ENCODE measurements at places on chromosomes 12 and 14.

- DNase-seq: no peak
Observed at GRCh38 chr12:47393403-47393790, 312.4 kb downstream of the RPAP3 start.

DNA sequence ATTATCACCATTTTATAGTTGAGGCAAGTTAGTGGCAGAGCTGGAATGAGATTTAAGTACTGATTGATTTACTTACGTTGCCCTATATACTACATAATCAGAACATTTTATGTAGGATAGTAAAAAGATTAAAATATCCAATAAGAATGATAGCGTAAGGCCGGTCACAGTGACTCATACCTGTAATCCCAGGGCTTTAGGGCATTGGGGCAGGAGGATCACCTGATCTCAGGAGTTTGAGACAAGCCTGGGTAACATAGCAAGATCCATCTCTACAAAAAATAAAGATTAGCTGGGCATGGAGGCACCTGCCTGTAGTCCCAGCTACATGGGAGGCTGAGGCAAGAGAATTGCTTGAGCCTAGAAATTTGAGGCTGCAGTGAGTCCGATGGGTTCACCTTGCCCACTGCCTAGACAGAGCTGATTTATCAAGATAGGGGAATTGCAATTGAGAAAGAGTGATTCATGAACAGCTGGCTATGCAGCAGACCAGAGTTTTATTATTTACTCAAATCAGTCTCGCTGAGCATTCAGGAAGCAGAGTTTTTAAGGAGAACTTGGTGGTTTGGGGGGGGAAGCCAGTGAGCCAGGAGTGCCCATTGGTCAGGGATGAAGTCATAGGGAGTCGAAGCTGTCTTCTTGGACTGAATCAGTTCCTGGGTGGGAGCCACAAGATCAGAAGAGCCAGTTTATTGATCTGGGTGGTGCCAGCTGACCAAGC is 24.7 kb upstream of the SGPP1 start:
- no peak for DNase-seq

DNA sequence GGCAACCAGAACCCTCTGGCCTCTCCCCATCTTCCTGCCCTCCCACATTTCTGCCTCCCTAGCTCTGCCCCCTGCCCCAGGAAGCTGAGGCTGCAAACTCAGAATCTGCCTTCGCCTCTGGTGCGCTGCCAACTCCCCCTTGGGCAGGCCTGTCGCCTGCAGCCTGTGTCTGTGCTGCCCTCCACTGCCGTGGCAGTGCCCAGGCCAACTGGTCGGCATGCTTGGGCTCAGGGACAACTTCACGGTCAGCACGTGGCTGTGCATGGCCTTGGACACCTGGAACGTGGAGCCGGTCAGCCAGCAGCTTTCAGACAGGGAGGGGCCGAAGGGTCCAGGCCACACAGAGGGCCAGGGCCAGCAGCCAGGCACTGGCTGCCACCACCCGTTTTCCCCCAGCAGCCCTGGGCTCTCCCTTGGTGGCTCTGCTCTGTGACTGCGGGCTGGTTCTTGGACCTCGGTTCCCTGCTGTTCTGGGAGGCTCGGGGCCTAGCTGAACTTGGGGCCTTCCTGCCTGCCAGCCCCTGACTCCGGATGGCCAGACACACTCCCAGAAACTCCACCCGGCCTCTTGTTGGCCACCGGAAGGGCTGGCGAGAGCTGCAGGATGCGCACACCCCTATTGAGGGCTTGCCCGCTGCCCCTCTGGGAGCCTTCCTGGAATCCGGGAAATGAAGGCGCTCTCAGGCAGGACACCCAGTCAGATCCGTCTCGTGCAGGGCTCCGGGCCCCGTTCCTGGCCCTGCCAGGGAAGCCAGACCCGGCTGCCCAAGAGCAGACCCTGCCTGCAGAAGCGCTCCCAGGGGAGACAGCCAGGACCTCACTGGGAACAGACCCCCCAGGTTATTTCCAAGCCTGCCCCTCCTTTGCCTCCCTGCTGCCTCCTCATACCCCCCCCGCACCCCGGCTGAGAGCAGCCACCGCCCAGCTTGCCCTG is 34.2 kb upstream of the PPP1R13B start:
- DNase-seq: no peak

- DNase-seq: no peak
Observed at GRCh38 chr12:111347891-111348644, 20.8 kb downstream of the PHETA1 start.

- DNase-seq: no peak
Observed at GRCh38 chr14:21106498-21107282, 5.8 kb downstream of the TMEM253 start.

DNA sequence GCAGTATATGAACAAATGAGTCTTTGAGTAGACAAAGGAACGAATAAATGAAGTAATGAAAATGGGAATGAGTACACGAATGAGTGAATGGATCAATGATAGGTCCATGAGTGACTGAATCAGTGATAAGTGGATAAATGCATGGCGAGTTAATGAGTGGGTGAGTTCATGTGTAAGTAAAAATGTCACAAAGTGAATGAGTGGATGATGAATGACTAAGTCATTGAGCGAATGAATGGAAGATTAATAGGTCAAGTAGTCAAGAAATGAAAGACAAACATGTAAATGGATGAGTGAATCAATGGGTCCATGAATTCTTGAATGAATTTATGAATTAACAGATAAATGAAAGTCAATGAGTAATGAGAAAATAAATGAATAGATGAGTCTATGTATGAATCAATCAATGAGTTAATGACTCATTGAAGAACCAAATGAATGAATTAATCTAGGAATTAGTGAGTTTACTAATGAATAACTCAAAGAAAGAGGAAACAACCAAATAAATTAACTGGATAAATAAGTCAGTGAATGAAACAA is 97.3 kb upstream of the RTL1 start:
- no peak for DNase-seq

DNA sequence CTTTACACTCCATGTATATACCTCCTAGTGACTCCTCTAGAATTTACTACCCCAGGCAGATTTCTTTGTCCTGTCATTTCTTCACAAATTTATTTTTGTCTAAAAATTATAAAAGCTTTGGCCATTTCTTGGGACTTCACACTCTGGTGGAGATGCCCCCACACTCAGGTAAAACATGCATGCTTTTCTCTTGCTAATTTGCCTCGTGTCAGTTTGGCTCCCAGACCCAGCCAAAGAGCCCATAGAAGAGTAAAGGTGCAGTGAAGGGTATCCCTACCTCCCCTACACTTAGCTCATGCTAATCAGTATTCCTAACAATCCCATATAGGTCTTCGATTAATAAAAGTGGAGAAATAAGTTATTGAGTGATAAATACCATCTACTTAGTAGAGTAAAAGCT is 256.5 kb upstream of the KRR1 start:
- no peak for DNase-seq

GRCh38 chr12:59151243-59151642 is 230.9 kb upstream of the LRIG3 start:
- DNase-seq: no peak

DNA sequence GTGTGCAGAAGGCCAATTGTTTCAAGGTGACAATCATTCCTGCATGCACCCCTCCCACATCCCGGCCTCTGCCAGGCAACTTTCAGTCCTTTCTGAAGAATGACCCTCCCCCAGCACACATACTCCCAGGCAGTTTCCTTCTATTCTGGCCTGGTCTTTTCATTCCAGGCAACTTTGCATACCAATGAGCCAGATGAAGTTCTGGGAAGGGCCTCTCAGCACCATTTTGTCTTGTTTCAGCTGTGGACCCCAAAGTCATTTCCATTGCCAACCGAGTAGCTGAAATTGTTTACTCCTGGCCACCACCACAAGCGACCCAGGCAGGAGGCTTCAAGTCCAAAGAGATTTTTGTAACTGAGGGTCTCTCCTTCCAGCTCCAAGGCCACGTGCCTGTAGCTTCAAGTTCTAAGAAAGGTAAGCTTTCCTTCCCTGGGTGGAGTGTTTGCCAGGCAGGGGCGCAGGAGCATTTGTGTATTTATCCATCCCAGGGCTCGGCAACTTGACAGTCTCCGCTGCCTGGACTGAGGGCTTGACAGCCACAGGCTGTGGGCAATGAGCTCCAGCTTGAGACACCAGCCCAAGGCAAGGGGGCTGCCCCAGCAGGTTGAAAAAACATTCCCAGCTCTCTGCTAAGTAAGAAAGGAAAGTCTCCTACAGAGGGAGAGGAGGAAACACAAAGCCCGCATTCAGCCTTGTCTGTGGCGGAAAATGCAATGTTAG is 16.4 kb downstream of the BCL2L14 start:
- DNase-seq: no peak

DNA sequence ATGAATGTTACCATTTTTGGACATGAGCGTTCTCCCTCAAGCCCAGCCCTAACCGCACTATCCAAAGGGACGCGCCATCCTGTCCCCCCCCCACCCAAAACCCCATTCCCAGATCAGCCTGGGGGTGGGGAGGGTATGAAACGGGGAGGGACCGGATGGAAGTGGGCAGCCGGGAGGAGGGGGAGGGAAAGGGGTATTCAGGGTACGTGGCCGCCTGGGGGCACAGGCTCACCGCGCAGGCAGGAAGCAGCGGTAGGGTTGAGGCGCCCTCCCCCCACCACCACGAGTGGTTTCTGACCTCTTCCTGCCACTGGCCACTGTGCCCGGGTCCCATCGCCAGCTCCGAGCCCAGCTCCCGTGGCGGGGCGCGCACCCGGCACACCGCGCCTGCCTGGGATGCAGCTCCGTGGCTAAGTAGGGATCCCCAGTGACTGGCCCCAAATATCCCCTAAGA is 1.4 kb downstream of the ACTN1 start:
- DNase-seq: no peak

- no peak for DNase-seq
Observed at GRCh38 chr12:63362166-63362565, 211.2 kb upstream of the AVPR1A start.

DNA sequence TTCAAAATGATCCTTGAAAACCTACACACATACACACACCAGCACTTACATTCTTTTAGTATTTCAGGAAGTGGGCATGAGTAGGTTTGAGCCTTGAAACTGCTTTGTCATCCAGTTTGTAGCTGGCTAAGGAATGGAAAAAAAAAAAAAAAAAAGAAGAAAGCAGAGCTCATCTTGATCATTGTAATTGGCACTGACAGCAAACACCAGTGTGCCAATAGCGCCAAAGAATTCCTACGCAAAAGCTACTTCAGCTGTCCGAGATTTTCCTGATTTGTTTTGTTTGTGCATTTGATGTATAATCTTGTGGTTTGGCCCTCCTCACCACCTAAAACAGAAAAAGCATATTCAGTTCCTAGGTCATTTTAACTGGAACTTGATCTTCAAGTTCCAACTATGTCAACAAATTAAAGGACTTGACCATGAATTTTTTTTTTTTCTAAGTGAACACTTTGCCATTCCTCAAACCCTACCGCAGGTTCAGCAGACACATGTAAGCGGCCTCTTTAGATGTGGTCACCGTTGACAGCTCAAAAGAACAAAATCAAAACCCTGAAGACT is 57.3 kb downstream of the FLRT2 start:
- no peak for DNase-seq

- DNase-seq: no peak
Observed at GRCh38 chr14:63454863-63455622, 88.1 kb downstream of the PPP2R5E start.

DNA sequence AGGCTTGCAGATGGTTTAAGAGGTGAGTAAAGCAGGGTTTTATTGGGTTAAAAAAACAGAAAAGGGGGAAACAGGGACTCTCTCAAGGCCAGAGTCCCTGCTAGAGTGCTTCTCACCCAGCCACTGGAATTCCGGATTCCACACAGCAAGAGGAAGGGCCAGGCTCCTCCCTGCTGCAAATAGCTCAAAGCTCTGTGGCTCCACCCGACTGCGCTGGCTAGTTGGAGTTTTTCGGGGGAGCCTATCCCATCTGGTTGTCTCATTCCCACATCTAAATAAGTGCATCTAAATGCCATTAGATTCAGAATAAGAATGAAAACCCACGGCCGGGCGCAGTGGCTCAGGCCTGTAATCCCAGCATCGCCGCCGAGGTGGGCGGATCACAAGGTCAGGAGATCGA is 791.5 kb downstream of the SLC16A7 start:
- no peak for DNase-seq
